Foreskin fibroblast (primary cell): ENCODE measurements at places on chromosomes 13 and 19.

- DNase-seq, result no peak
Measured at GRCh38 chr13:24134231-24134630, 26.3 kb upstream of the SPATA13 start.

- no peak for DNase-seq
Measured at GRCh38 chr13:37406031-37406430, 192.5 kb downstream of the POSTN start.

- DNase-seq, result no peak
Measured at GRCh38 chr13:61700181-61700580, 284.5 kb upstream of the PCDH20 start.

DNA sequence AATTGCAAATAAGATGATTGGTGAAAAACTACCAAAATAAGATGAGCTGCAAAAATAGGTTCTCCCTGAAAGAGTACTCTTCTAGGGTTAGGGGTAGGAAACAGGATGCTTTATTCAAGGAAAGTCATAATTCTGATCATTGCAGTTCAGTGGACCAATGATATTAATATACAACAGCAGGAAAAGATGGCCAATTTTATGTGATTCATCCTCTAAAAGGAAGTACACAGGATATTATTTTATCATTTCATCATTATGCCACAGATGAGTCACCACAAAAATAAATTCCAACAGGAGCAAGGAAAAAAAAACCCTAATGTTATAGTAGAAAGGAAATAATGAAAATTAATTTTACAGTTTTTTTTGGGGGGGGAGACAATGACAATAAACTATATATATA, 205.0 kb downstream of the NALCN start:
- DNase-seq, result peak; percentile 78

- no peak for DNase-seq
Measured at GRCh38 chr13:62360609-62361008, 945.0 kb upstream of the PCDH20 start.

- DNase-seq, result no peak
Measured at GRCh38 chr13:114129649-114130062, 2.8 kb downstream of the RASA3 start.

- no peak for DNase-seq
Measured at GRCh38 chr19:46784262-46785053, 3.9 kb downstream of the SLC1A5 start.

GRCh38 chr13:99977912-99978798, 3.4 kb upstream of the ZIC2 start:
- DNase-seq, result no peak

DNA sequence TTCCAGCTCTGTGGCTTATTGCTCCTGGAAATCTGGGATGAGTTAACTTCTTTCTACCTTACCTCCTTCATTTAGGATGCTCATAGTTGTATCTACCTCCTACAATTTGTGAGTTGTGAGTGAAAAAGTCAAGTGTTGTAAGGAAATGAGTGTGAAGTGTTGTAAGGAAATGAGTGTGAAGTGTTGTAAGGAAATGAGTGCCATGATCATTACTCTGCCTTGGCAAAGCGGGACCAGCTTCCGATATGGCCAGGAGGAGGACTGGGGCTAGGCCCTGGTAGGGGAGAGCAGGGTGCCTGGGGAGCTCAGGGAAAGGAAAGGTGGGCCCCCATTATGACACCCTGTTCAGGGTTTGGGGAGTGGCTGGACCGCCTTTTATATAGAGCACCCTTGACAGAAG, 435.2 kb downstream of the FGF9 start:
- no peak for DNase-seq

GRCh38 chr19:3982701-3983541, 2.3 kb downstream of the EEF2 start:
- DNase-seq, result peak; percentile 80

DNA sequence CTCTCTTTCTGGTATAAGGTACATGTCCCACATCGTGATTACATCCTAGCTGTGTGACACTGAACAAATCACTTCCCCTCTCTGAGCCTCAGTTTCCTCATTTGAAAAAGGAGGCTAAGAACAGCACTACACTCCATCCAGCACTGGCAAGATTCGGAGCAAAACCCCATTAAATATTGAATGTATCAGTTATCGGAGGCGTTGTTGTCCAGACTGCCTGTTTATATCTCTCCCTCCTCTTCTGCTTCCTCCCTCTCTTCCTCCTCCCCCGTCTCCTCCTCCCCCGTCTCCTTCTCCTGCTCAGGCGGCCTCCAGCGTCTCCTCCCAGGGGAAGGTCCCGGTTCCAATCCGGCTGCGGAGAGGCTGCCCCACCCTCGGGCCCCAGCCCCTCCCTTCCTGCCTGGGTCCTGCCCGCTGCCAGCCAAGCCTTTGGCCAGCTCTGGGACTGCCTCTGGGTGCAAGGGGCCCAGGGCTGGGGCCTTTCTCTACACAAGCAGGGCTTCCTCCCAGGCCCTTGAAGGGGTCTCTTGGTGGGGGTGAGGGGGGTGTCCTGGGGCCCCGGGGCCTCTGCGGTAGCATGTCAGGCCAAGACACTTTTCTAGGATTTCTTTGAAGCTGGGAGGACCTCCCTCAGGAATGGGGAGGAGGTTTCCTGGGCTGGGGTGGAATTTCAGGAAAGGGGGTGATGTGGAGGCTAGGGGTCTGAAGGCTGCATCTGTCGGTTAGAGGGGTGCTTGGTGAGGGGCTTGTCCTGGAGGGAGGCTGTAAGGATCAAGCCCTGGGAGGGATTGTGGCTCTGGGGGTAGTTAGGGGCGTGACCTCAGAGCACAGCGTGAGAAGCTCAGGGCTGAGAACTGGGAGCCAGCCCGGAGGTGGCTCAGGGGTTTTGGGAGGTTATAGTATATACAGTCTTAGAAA, 1.9 kb downstream of the RRAS start:
- DNase-seq, result peak; percentile 81

DNA sequence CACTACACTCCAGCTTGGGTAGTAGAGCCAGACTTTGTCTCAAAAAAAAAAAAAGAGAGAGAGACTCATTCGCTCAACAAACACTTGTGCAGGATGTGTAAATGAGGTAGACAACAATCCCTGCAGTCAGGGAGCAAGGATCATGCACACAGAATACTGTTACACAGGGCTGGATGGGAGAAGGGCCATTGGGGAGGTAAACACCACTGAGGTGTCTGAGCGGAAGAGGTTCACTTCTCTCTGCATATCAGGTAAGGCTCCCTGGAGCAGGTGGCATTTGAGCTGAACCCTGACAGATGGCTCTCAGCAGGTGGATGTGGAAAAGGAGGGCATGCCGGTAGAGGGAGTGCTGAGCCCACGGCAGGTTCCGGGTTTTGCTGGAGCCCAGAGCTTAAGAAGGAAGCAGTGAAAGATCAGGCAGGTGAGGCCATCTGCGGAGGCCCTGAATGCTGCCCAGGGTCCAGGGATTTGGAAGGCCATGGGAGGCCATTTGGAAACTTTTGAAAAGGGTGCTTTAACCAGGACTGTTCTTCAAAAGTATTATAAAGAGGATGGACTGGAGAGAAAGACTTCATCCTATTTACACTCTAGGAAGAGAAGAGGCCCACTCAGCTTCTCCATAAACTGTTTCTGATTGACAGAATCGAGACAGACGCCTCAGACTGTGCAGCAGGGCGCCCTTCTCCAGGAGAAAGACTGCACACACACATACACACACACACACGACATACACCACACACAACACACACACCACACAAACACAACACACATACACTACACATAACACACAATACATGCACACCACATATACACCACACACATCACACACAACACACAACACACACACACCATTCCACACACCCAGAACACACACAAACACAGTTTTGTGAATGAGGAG, 199.4 kb downstream of the USP12 start:
- peak; percentile 42 for DNase-seq

- DNase-seq, result no peak
Measured at GRCh38 chr13:91764527-91764926, 366.1 kb downstream of the GPC5 start.

- DNase-seq, result no peak
Measured at GRCh38 chr13:46053162-46054012, 841 bp upstream of the ZC3H13 start.

- DNase-seq, result no peak
Measured at GRCh38 chr19:38375098-38375493, 725 bp downstream of the PSMD8 start.

GRCh38 chr13:46587807-46588418, 34.9 kb downstream of the LRCH1 start:
- no peak for DNase-seq

DNA sequence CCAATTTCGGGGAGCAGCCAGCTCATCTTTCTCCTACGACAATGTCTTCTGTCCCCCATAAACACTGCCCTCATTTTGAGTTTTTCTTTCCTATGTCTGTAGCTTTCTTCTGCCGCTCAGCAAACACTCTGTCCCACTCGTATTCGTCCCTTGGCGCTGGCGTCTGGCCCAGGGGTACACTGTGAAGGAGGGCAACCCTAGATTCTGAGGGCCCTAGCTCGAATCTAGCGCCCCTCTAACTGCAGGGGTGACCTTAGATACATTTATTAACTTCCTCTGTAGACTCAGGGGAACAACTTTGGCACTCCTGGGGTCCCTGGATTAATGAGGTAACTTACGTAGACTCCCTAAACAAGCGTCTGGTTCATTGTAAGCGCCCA, 677 bp upstream of the LRCH1 start:
- no peak for DNase-seq

- DNase-seq, result no peak
Measured at GRCh38 chr19:6233827-6234511, 45.8 kb downstream of the MLLT1 start.
